AG09309 (cell line): ENCODE measurements at places on chromosomes 6 and 20.
A peak's percentile ranks its signal among the peaks of the same experiment; 100 is the strongest.

DNA sequence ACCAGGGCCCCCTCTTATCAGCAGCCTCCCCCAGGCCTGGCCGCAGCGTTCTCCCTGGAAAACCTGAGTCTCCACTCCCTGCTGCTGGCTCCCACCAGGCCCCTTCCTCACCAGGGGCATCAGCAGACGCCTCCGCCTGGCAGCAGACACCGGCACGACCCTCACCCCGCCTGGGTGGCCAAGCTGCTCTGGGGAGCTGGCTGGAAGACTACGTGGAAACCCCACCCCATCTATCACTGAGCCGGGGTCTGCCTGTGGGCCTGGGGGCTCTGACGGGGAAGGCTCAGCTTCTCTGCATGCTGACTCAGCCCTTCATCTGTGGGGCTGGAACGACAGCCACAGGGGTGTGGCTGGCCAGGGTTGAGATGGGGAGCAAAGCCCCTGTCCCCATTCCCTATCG, 19.1 kb upstream of the RBBP8NL start:
- no peak for DNase-seq

- no peak for DNase-seq
Observed at GRCh38 chr6:134323698-134324097, 5.8 kb upstream of the SGK1 start.

GRCh38 chr6:39388606-39389483, 66.3 kb upstream of the KCNK16 start:
- DNase-seq = no peak

DNA sequence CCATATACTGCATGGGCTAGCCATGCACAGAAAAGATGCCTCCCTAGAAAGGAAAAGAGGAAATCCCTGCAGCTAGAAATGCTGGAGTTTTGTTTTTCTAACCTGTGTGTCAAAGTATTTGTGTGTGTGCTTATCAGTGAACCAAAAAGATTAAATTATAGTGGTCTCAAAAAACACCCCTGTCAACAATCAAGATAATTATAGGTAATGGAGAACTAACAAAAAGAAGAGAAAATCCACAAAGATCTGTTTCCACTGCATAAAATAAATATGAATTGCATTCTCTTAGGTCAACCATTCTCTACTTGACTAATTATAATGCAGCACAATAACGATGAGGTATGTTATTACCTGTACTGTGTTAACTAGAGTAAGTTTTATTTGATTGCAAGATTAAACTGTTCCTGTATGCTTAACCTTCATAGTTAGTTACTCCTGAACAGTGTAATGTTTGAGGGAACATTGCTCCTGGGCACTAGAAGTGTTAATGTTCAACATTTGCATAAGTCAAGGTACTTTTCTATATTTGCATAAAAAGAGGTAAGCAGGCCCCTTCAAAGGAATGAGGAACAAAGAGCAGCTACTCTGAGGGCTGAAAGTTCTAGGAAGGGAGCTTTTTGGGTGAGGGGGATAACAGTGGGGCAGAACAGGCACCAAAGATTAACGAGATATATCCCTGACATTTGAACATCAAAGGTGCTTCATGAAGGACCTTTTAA, 212.1 kb downstream of the BTBD9 start:
- DNase-seq = no peak

- no peak for DNase-seq
Observed at GRCh38 chr20:9166153-9166780, 97.4 kb downstream of the PLCB4 start.

- no peak for DNase-seq
Observed at GRCh38 chr6:43702171-43702533, 14.6 kb upstream of the MRPS18A start.

GRCh38 chr6:20509212-20509611, 25.0 kb upstream of the CDKAL1 start:
- no peak for DNase-seq

GRCh38 chr6:80163754-80164187, 57.3 kb downstream of the BCKDHB start:
- peak; percentile 52 for DNase-seq

DNA sequence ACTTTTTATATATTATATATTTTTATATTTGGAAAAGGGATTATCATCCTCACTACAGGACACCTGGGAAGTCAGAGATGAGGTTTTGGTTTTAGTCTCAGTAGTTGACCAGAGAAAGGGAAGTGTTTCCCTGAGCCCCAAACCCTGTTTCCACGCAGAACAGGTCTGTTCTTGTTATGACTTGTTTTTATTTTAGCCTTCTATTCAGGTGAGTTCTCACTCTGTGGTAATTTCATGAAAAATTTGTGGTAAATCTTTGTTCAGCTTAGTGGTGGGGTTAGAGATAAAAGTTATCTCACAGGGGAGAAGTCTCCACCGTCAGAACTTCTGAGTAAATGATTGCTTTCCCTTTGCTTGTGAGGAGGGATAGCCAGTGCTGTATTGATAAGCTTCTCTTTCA, 224.9 kb downstream of the FARS2 start:
- DNase-seq = no peak

DNA sequence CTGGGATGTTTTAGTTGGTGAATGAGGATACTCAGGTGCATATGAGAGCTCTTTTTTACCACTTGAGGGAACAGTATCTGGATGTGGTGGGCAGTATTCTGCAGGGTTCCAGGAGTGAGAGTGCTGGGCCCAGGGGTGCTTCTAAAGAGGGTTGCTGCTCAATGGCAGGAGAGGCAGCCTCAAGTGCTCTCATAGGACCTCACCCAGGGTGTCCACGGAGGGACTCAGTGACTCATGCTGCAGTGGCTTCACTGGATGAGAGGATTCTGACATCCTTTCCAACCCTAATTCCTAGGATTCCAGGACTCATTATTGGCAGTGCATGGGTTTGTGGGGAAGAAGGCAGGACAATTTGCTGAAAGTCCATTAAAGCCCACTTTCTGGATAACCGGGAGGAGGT, 176.6 kb upstream of the FERMT1 start:
- no peak for DNase-seq

DNA sequence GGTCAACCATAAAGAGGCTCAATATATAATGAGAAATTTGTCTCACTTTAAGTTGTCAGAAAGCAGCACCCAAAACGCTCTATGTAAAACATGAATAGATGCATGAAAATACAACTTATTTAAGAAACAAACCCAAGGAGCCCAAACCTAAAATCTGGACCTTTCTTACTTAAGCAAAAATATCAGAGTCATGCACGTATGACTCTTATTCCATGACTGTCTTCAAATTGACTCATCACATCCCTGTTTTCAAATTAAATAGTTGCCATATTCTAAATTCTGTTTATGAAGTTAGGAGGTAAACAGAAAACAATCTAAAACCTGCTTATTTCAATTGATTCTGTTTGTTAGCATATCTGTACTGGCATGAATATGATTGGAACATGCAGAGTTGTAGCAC, 42.1 kb downstream of the ANKRD6 start:
- DNase-seq = no peak

DNA sequence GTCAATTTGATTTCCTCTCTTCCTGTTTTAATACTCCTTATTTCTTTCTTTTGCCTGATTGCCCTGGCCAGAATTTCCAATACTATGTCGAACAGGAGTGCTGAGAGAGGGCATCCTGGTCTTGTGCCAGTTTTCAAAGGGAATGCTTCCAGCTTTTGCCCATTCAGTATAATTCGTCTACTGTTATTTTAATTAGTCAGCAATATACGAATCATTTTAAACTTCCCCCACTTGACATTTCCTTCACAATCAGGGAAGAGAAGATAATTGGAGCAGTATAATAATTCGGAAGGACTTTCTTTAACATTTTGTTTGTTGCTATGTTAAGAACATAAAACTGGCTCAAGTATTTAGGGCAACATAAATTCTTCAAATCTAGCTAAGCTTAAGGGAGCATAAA, 860.3 kb upstream of the SLC35B3 start:
- DNase-seq = no peak

GRCh38 chr6:79421707-79422484, 115.3 kb downstream of the LCA5 start:
- peak; percentile 27 for DNase-seq

- no peak for DNase-seq
Observed at GRCh38 chr6:148736774-148737412, 9.9 kb upstream of the UST start.
